ENCODE measurements at places on chromosomes 12 and 14.

- DNase-seq: no peak
Measured at GRCh38 chr12:59887178-59887577, 291.3 kb downstream of the SLC16A7 start.

GRCh38 chr14:32005628-32006027, 71.5 kb upstream of the ARHGAP5 start:
- no peak for DNase-seq

GRCh38 chr12:70577283-70577634, 60.0 kb downstream of the PTPRB start:
- DNase-seq: no peak

DNA sequence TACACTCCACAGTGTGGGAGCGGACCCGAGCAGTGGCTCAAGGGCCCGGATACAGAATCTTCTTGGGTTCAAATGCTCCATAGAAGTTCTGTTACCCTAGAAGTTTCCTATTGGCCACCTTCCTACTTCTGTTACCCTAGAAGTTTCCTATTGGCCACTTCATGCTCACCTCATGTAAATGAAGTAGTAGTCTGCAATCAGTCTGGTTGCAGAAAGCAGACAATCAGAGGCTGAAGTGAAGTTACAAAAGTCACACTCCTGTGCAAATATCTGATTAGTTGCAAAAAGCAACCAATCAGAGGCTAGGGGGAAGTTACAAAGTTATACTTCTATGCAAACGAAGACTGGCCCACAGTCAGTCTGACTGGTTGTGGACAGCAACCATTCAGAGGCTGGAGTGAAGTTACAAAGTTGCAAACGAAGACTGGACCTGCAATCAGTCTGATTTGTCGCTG, 77.8 kb upstream of the CPNE8 start:
- no peak for DNase-seq

DNA sequence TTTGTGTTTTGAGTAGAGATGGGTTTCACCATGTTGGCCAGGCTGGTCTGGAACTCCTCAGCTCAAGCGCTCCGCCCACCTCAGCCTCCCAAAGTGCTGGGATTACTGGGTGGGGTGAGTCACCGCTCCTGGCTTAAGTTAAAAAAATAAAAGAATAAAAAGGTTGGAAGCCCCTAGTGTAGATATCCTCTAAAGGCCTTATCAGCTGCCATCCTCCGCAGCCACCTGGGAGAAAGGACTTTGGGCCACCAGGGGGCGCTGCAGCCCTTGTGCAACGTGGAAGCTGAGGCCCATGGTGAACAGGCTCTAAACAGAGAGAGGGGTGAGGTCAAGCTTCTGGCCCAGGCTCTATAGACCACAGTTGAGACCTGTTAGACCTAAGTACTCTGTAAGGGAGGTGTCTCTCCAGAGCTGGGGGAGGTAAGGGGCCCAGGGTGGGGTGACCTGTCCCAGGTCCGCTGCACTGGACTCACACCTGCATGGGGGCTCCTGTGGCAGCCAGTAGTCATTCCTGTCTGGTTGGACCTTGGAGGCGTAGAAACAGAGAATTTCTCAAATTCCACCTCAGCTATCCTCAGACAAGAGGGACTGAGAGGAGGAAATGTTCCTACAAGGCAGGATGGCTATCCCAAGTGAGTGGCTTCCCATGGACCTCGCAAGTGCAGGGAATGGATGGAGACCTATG, 14.0 kb upstream of the RACGAP1 start:
- DNase-seq: peak; percentile 63

GRCh38 chr14:80718940-80719339, 222.6 kb downstream of the CEP128 start:
- DNase-seq: no peak

DNA sequence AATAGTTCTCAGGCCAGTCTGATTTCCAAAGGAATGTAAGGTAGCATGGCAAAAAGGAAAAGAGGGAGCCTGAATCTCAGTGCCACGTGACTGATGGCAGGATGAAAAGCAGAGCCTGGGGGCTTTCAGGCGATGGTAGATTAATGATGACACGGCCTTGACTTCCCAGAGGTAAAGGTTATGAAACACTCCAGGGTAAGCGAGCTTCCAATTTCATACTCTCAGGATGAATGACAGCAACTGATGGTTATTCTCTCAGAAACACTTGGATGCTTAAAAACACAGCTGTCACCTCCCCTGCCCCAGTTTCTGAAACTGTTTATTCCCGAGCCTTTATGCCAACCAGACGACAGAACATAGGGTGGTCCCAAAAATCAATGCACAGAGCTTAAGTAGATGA, 28.8 kb downstream of the GDF11 start:
- no peak for DNase-seq

GRCh38 chr12:4268329-4269181, 5.0 kb upstream of the CCND2 start:
- DNase-seq: no peak

DNA sequence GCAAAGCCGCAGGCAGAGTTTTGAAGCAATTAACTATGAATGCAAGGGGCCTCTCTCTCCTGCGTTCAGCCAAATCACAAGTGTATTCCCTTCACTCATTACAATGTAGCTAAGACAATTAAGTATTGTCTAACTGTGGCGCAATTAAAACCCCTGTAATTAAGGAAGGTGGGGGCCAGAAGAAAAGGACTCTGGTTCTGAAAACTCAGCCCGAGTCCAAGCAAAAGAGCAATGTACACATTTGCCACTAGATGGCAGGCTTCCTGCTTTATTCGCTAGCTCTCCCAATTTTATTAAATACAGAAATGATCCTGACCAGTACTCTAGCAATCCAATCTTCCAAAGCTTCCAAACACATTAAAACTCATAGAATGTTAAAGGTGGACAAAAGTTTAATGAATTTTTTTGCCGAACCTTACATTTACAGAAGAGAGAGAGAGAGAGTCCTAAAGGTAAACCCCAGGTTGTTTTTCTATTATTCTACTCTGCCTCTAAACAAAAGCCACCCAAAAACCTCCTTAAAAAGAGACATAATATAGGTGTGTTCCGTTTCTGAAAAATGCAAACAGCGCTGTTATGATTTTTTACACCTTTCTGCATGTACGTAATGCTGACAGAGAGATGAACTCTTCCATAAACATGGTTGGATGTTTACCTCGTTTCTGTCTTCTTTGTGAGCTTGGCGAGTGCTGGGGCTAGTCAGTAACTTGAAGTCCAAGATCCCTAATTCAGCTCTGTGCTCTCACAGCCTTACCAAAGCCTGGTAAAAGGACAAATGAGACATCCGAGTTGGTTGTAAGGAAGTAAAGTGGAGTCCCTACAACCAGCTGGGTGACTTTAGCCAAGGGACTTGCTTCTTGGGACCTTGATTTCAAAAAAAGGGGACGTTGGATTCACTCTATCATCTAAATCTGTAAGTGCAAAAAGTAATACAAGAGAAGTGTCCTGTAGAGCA, 50.9 kb upstream of the VASH1 start:
- DNase-seq: no peak

GRCh38 chr12:121466794-121467637, 67.1 kb downstream of the RNF34 start:
- peak; percentile 68 for DNase-seq

- no peak for DNase-seq
Measured at GRCh38 chr14:89187501-89187900, 229.5 kb downstream of the FOXN3 start.

GRCh38 chr12:124175704-124176103, 119.2 kb upstream of the RFLNA start:
- no peak for DNase-seq

- no peak for DNase-seq
Measured at GRCh38 chr14:92564344-92565039, 50.9 kb downstream of the RIN3 start.

- DNase-seq: no peak
Measured at GRCh38 chr14:104665657-104666522, 23.5 kb upstream of the INF2 start.

GRCh38 chr12:127260531-127260930, 1006.4 kb upstream of the TMEM132C start:
- DNase-seq: no peak

DNA sequence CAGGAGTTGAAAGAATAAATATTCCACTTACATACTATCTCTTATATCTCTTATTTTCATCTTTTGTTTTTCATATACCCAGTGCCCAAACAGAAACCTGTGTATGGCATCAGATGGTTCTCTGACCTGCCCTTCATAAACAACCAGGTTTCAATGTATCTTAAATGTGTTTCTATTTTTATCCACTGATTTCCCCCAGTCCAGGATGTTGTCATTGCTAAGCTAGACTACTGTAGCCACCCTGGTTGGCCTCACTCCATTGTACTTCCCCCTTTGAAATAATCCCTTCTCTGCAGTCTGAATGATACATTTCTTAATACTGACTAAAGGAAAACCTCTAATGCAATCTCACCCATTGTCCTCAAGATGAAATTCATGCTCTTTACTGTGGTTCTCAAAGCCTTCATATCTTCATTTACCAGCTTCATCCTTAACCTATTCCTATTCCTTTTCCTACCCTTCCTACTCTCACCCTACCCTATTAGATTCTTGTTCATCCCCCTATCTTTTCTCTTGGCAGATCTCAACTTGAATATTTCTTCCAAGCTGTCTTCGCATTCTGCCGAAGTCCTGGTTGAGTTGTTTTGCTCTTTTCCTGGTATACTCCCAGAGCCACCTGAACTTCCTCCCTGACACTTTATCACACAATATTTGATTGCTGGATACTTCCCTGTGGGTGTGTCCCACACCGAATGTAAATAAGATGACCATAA, 312.4 kb downstream of the FOXG1 start:
- DNase-seq: no peak

GRCh38 chr14:70601162-70601561, 707 bp upstream of the MED6 start:
- no peak for DNase-seq

DNA sequence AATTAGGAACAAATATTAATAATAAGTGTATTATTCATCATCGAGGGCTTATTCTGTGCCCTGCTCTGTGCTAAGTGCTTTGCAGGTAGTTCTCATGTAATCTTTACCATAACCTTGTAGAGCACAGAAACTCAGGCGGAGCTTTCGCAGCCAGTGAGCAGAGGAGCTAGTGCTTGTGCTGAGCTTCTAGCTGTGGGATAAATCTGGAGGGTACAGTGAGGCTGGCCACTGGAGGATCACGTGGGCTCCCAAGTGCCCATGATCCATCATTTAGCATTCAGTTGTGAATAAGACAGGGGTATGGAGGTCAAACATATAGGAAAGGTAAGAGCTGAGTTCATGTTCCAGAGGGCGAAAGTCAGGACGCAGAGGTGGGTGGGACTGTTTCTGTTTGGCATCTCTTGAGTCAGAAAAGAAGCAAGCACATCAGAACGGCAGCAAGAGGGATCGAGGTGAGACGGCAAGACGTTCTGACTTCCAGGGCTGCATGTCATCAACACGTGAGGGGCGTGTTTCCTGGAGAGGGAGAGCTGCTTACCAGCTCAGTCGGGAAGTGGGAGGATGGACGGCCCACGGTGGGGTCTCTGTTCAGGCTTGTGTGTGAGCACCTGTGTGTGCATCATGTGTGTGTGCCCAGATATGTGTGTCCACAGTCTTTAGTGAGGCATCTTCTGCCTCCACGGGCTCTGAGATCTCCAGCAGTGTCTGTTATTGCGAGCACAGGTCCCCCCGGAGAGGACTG, 16.8 kb upstream of the KRT80 start:
- no peak for DNase-seq

GRCh38 chr12:93704625-93705024, 27.4 kb downstream of the CRADD start:
- no peak for DNase-seq

DNA sequence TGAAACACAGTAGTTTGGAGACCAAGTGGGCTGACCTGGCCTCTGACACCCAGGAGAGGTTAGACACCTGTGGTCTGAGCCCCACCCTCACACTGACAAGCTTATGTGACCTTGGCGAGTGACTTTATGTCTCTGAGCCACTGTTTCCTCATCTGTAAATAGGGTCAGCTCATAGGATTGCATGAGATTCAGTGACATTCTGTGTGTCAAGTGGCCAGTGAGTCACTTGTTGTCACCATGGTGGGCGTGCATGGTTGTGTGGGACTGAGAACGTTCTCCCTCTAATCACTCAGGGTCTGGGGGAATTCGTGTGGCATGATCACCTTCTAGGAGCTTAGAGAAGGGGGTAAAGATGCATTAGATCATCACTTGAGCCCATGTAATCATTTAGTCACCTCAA, 146.4 kb downstream of the PHETA1 start:
- no peak for DNase-seq

GRCh38 chr14:99780690-99781089, 12.5 kb upstream of the EML1 start:
- DNase-seq: no peak

DNA sequence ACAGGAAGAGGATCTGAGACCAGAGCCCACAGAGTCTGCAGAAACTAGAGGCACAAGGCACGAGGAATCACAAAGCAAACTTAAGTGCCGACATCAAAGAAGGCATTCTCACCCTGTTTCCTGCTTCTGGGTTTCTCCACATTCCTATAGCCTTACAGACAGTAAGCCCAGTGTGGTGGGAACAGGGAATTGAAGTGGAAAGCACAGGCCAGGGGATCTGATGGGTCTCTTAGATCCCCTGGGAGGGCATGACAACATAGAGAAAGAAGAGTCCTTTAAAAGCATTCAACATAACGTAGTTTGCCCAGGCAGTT, 75.6 kb upstream of the FRMD6 start:
- DNase-seq: no peak

GRCh38 chr14:81981307-81981675, 447.6 kb upstream of the SEL1L start:
- no peak for DNase-seq

DNA sequence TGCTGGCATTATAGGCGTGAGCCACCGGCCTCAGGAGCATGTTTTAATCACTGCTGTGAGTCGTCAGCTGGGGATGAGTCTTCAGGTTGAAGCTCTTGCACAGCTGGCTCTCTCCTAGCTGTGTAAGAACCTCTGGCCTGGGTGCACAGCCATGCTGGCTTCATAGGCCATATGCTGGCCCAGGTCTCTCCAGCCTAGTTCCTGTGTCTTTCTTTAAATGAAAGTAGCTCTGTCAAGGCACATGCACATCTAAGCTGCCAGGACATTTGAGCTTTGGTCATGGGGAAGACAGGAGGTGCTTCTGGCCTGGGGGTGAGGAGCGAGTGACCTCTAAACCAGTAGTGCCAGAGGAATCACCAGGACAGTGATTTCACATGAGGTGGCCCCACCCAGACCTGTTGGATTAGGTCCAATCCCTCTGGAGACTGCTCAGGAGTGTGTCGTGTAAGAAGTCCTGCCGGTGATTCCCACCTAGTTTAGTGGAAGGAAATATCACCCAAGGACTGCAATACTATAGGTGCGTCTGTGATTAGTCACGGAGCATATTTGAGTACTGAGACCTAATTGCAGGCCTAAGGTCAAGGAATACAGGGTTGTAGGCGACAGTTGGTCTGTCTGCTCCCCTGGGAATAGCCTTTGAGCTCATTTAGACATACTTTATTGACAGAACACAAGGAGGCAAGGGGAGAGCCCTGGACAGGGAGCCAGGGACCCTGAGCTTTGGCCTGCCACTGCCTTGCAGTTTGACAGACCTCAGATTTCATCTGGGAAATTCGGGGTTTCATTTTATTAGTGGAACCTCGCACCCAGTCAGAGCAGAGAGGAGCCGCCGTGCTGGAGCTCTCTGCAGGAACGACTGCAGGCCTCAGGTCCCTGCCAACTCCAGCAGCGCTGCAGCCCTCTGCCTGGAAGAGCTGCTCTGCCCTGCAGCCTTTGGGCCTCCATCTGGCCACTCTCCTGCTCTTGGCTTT, 67.0 kb downstream of the ANKRD9 start:
- DNase-seq: no peak
